ENCODE measurements at places on chromosomes 6 and 20. TPM values are rescaled to one million over a fixed set of nuclear protein-coding genes. Genes with fewer than 3 reads are reported as not detected.

GRCh38 chr6:2110504-2110903 is 134.9 kb downstream of the GMDS start:
- H3K4me3 ChIP-seq, result no peak overlapping the region
- H3K27me3 ChIP-seq, result no peaks in the 10 kb centered on the region
- no peaks in the 10 kb centered on the region for H3K36me3 ChIP-seq
- H3K27ac ChIP-seq, result no peak overlapping the region
- no peaks in the 10 kb centered on the region for H3K4me1 ChIP-seq

Gene RMND1
- total RNA-seq, result 44.0 TPM

DNA sequence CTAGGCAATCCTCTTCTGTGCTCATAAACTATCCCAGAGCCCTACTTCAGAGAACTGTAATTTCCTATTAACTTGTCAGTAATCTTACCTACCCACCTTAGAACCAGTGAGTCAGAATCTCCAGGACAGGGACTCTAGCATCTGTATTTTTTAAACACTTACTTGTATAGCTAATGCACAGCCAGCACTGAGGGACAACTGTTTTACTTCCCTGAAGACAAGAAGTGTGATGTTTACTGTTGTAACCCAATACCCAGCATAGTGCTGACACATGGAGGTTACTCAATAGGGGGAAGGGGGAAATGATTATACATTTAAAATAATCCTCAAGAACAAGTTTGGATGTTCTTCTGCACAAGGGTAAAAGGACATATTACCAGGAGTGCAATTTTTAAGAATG is 130.8 kb downstream of the BTBD9 start:
- H3K27me3 ChIP-seq, result no peaks in the 10 kb centered on the region
- H3K4me3 ChIP-seq, result no peak overlapping the region
- no peaks in the 10 kb centered on the region for H3K36me3 ChIP-seq
- H3K27ac ChIP-seq, result no peak overlapping the region

GRCh38 chr6:109117346-109118035 is 22.2 kb downstream of the CEP57L1 start:
- H3K4me1 ChIP-seq, result no peaks in the 10 kb centered on the region
- no peak for DNase-seq
- H3K27me3 ChIP-seq, result no peaks in the 10 kb centered on the region
- H3K27ac ChIP-seq, result no peak overlapping the region
- H3K4me3 ChIP-seq, result no peak overlapping the region
- no peaks in the 10 kb centered on the region for H3K36me3 ChIP-seq

Gene LKAAEAR1
- not detected for total RNA-seq

DNA sequence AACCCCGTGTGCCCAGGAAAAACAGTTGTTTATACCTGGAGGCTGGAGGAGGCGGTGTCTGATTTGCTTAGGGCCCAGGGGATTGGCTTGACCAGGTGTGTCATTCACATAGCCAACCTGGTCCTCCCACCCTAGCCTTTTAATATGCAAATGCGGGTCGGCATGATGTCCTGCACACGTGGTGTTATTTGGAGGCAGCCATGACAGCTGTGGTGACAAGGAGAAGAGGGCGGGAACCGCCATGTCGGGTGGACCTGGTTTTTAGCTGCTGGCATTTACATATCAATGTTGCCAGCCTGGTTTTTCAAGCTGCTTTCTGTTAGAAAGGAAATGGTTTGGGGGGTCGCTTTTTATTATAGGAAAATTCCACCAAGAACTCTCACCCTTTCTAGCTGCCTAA is 291.4 kb upstream of the QKI start:
- no peak overlapping the region for H3K27ac ChIP-seq
- DNase-seq, result no peak
- no peaks in the 10 kb centered on the region for H3K4me1 ChIP-seq
- no peaks in the 10 kb centered on the region for H3K27me3 ChIP-seq

DNA sequence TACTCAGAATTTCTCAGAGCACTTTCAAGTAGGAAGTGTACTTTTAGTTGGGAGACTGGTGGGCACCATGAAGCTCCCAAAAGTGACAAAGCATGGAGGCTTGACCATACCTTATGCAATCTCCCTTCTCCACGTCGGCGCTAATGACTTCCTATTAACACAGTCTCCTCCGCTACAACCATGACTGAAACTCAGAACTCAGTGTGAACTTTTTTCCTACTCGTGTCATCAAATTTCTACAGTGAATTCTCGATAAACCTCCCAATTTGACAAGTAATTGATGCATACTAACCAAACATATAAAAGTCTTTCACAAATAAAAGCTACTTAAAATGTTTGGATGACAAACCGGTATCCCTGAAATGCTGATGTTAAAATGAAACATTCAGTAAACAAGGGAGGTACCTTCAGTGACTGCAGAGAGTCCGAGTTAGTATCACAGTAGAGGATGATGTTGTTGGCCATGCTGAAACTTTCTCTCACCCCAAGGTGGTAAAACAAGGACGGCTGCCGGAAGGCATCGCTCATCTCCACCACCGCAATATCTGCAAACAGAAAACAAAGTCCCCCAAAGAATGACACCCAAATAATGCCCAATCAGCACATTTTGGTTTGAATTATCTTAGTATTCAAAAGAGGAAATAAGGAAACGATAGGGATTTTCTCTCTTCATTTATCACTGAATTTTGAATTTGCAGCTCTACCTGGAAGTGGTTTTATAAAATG is 72.1 kb downstream of the MAP3K5 start:
- no peak overlapping the region for H3K27ac ChIP-seq
- no peaks in the 10 kb centered on the region for H3K27me3 ChIP-seq
- no peaks in the 10 kb centered on the region for H3K36me3 ChIP-seq
- H3K4me3 ChIP-seq, result no peak overlapping the region
- no peak for DNase-seq
- H3K4me1 ChIP-seq, result peaks cover 6% of the 10 kb centered on the region

Gene HTR1B
- not detected for total RNA-seq

GRCh38 chr20:41480054-41480770 is 113.6 kb upstream of the EMILIN3 start:
- no peak for DNase-seq
- no peak overlapping the region for H3K27ac ChIP-seq
- no peaks in the 10 kb centered on the region for H3K27me3 ChIP-seq
- H3K36me3 ChIP-seq, result peaks cover 21% of the 10 kb centered on the region

- H3K4me3 ChIP-seq, result no peak overlapping the region
- H3K27ac ChIP-seq, result no peak overlapping the region
- DNase-seq, result no peak
- no peaks in the 10 kb centered on the region for H3K27me3 ChIP-seq
Observed at GRCh38 chr6:3801960-3802359, 47.2 kb upstream of the FAM50B start.

DNA sequence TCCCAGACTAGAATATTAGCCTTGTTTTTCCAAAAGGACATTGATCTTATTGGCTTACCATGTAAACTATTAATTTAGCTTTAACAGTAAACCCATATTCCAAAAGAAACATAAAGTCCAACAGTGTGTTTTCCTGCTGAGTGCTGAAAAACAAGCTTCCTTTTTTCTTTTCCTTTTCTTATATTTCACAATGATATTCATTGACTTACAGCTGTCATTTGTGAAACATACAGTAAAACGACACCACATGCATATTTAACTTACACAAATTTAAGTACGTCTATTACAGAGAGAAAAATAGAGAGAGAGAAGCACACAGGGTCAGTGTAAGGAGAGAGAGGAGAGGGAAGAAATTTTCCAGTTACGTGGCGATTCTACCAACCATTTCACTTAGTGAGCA is 543.9 kb upstream of the JARID2 start:
- H3K27me3 ChIP-seq, result no peaks in the 10 kb centered on the region
- no peaks in the 10 kb centered on the region for H3K36me3 ChIP-seq
- no peak overlapping the region for H3K4me3 ChIP-seq
- no peak overlapping the region for H3K27ac ChIP-seq

- no peak overlapping the region for H3K27ac ChIP-seq
- H3K4me1 ChIP-seq, result peaks cover 20% of the 10 kb centered on the region
- H3K27me3 ChIP-seq, result no peaks in the 10 kb centered on the region
Observed at GRCh38 chr6:37816599-37817375, 2.7 kb upstream of the ZFAND3 start.

- H3K4me1 ChIP-seq, result peaks cover 33% of the 10 kb centered on the region
- no peak overlapping the region for H3K4me3 ChIP-seq
- DNase-seq, result no peak
- H3K27ac ChIP-seq, result no peak overlapping the region
- H3K36me3 ChIP-seq, result no peaks in the 10 kb centered on the region
- H3K27me3 ChIP-seq, result no peaks in the 10 kb centered on the region
Observed at GRCh38 chr20:48681201-48681872, 146.5 kb downstream of the PREX1 start.

Gene DSE
- total RNA-seq, result 30.0 TPM

Gene MEP1A
- not detected for total RNA-seq

Gene OR5V1
- not detected for total RNA-seq

Gene NXT1
- total RNA-seq, result 14.6 TPM

Gene MYT1
- 1.2 TPM for total RNA-seq

GRCh38 chr6:12483712-12484111 is 193.6 kb downstream of the EDN1 start:
- H3K27me3 ChIP-seq, result no peaks in the 10 kb centered on the region
- no peak for DNase-seq
- H3K36me3 ChIP-seq, result no peaks in the 10 kb centered on the region
- no peak overlapping the region for H3K27ac ChIP-seq
- peaks cover 10% of the 10 kb centered on the region for H3K4me1 ChIP-seq

DNA sequence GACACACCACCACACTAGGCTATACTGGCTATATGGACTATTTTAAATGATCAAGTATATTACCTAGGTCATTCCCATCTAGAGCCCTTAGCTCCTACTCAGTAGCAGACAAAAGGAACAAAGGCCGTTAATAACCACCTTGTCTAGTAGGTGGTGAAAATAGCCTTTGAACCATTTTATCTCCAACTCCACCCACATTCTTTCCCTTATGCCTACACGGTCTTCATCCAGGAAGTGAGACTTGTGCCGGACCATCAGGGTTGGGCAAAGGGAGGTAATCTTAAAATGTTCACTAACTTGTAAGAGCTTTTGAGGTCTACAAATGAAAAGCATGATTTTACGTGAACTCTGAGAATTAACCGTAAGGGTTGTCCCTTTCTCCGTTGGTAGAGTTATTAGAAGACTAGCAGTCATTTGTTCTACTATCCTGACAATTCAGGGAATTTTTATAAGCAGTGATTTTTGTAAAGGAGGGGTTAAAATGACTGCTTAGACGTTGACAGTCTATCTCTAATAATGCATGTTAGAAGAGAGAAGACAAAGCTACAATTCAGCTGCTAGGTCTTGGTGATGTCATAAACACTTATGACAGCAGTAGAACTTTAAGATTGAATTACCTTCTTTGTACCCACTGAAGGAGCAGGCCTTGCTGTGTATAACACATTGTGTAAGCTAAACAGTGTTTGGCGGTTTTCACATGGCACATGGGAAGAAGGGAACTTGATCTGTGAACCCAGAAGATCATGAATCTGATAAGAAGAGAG is 371.8 kb upstream of the JAG1 start:
- no peak overlapping the region for H3K4me3 ChIP-seq
- H3K4me1 ChIP-seq, result no peaks in the 10 kb centered on the region
- H3K27ac ChIP-seq, result no peak overlapping the region
- no peaks in the 10 kb centered on the region for H3K36me3 ChIP-seq

Gene SCUBE3
- total RNA-seq, result 11.4 TPM

Gene HLA-F
- 0.56 TPM for total RNA-seq

Gene SLC2A4RG
- 58.0 TPM for total RNA-seq

DNA sequence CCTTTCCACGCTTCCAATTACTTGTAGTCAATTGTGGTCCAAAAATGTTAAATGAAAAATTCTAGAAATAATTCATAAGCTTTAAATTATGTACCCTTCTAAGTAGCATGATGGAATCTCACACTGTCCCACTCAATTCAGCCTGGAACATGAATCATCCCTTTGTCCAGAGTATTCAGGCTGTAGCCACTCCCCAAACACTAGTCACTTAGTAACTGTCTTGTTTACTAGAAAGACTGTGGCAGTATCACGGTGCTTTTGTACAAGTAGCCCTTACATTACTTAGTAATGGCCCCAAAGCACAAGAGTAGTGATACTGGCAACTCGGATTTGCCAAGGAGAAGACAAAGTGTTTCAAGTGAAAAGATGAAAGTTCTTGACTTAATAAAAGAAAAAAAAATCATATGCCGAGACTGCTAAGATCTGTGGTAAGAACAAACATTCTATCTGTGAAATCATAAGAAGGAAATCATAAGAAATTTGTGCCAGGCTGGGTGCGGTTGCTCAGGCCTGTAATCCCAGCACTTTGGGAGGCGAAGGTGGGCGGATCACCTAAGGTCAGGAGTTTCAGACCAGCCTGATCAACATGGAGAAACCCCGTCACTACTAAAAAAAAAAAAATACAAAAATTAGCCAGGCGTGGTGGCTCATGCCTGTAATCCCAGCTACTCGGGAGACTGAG is 168.5 kb upstream of the SIM1 start:
- H3K27me3 ChIP-seq, result no peaks in the 10 kb centered on the region
- no peaks in the 10 kb centered on the region for H3K4me1 ChIP-seq
- no peak overlapping the region for H3K4me3 ChIP-seq
- no peak overlapping the region for H3K27ac ChIP-seq
- H3K36me3 ChIP-seq, result peaks cover 3% of the 10 kb centered on the region

Gene RCAN2
- total RNA-seq, result 6.7 TPM

DNA sequence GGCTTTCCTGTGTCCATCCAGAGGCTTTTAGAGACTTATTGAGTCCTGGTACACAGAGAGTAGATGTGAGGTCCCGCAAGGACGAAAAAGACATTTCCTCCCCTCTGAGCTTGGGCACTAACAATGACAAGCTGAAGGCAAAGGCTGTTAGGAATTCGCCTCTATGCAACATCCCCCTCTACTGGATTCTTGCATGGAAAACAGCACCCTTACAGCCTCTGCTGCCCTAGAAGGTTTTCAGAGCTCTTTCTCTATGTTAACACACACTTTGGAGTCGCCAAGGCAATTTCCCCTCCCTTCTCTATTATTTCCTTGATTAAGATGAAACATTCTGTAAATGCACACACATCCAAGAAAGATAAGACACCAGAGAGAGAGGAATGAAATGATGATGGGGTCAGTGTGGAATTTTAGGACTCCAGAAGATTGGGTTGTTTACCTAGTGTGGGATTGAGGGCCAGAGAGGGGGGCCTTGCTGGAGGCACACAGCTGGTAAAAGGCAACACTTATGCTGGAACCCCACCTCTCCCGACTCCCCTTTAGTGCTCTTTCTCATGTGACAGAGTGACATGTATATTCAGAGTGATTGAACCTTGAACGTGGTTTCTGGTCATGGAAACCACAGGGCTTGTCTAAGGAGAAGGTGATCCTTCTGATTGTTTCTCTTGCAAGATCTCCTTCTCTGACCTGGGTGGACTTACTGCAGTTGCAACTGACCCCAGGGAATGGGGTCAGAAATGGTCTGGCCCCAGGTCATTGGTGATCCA is 300.7 kb downstream of the CLIC5 start:
- H3K4me3 ChIP-seq, result no peak overlapping the region
- DNase-seq, result peak; percentile 87
- no peaks in the 10 kb centered on the region for H3K36me3 ChIP-seq
- H3K27me3 ChIP-seq, result no peaks in the 10 kb centered on the region
